ENCODE measurements at places on chromosomes 4 and X.

GRCh38 chr4:83389037-83389720 lies 54.5 kb upstream of the HPSE start:
- DNase-seq: no peak

DNA sequence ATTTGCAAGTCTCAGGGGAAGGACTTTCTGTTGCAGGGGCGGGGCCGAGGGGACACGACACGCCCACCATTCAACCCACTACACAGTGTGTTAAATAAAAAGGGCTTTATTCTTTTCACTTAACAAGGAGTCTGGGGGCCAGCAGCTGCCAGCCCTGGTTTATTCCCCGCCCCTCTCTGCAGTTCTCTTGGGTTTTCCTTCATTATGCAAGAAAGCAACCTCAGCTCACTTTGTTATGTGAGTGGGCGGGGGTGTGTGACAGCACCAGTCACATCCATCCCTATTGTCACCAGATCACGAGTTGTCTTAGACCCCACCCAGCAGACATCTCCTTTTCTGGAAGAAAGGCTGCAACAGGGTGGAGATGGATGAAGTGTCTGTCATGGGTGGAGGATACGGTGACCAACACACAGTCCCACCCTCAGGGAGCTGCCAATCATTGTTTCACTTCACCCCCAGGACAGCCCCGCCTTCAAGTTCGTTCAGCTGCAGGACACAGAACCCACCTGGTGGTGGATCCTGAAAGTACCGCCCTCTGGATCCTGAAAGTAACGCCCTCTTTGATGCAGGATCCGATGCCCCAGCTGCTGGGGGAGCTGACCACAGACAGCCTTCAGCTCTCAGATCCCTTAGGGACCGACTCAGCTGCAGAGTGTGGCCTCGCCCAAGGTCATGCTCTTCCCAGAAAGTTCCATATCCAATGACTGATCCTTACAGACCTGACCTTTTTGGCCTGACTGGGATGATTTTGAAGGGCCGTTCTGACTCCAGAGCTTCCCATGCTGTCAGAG lies 79.6 kb downstream of the SMIM20 start:
- peak; percentile 65 for DNase-seq

DNA sequence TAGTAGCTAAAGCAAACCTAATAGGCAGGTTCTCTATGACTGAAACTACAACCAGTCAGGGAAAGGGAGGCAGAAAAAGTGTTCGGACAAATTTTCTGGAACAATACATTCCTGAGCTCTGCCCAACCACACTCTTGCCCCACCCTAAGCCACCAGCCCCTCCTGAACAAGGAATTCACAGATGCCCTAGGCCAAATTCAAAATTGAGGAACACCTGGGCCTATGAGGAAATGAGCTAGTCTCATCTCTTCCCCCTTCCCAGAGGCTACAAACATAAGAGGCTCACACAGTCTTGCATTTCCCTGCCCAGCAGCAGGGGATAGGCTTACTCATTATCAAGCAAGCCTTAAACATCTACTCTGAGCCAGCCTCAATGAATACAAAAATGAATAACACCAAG lies 284.7 kb downstream of the ZNF674 start:
- no peak for DNase-seq

DNA sequence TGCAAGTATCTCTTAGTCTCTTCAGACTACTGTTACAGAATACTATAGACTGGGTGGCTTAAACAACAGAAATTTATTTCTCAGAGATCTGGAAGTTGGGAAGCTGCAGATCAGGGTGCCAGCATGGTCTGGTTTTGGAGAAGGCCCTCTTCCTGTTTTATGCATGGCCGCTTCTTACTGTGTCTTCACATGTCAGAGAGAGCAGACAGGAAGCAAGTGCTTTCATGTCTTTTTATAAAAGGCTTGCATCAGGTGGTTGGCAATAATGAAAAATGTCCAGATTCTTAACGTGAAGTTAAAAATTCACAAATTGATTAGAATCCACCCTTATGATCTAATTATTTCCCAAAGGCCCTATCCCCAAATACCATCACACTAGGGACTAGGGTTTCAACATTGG lies 284.9 kb downstream of the RPA4 start:
- DNase-seq: no peak

DNA sequence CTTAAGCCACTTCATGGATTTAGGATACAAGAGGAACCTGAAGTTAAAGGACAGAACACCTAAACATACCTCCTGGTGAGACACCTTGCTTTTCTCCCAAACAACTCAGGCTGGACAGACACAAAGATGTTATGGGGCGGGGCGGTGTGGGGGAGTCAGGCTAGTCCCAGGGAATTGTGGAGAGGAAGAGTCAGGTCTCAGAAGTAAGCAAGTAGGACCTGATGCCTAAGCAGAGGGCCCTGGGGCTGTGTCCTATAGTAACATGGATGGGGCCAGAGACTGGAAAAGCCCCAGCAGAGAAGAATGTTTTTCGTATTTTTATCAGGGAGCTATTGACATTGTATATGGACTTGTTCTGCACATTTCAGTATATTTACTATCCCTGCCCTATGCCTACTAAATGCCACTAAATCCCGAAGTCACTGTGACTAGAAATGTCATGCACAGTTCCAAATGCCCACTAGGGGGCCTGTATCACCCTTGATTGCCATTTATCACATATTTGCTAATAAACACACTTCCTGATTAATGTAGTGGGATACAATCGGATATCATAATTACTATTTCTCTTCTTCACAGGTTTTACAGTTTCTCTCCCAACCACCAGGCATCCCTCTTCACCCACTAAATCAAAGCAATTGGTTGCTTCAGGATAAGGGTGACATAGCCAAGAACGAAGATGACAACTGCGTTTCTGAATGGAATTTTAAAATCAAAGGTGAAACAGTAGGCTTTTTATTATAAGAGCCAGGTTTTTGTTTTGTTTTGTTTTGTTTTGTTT lies 23.8 kb upstream of the ARHGAP10 start:
- peak; percentile 45 for DNase-seq

DNA sequence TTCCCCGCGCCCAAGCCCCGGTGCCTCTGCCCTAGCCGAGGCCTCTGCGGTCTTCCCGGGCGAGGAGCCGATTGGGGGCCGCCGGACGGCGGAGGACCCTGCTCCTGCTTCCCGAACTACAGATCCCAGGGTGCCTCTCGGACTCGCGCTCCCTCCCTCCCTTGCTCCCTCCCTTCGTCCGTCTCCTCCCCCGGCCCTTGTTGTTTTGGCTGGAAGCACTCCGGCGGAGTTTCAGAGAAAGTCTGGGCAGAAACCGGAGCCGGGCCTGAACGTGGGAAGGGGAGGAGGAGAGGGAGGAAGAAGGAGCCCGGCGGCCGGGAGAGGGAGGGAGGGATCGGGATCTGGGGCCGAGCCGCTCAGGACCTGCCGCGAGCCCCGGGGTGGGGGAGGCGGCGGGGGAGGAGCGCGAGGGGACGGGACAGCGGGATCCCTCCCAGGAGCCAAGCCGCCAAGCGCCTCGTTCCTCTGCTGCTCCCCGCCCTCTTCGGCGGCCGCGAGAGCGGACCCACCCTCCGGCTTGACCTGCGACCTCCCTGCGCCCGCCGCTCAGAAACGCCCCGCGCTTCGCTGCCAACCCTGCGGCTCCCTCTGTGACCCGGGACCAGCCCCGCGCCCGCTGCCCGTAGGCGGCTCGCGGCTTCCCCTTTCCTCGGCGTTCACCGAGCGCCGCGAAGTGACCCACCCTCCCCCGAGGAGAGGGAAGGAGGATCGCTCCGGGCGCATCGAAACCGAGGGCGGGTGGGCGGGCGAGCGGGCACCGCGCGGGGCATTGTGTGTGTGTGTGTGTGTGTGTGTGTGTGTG lies 496 bp upstream of the GAB1 start:
- peak; percentile 68 for DNase-seq

DNA sequence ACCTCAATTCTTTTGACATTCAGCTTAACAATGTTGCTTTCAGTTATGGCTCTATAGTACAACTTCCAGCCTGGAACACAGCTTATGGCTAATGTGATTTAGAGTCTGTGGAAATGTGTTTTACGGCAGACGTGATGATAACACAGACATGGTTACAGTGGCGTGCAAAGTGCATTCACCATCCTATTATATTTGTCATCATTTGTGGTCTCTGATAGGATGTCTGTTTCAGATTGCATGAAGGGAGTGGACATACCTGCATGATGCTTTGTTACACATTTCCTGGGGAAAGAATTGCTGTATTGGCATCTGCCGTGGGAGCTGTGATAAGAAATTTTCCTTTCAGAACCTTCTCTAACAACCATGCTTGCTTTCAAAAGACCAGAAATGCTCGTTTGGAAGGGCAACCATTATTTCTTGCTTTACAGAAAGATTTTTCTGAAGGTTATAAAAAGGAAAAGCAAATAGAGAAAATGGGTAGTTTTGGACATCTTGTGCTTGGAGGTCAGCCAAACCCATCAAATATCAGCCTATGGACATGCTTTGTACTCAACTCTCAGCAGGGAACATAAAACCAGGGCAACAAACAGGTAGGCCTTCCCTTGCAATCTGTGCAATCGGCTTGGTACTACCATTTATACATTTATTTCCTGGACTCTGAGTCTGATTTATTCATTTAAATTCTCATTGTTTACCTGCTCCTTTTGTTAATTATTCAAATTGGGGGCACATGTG lies 273.9 kb downstream of the TLL1 start:
- DNase-seq: no peak

GRCh38 chr4:134906404-134907023 lies 704.9 kb upstream of the PABPC4L start:
- no peak for DNase-seq

- DNase-seq: no peak
These were observed 16.5 kb upstream of the CYBB start for GRCh38 chrX:37763400-37763799.

DNA sequence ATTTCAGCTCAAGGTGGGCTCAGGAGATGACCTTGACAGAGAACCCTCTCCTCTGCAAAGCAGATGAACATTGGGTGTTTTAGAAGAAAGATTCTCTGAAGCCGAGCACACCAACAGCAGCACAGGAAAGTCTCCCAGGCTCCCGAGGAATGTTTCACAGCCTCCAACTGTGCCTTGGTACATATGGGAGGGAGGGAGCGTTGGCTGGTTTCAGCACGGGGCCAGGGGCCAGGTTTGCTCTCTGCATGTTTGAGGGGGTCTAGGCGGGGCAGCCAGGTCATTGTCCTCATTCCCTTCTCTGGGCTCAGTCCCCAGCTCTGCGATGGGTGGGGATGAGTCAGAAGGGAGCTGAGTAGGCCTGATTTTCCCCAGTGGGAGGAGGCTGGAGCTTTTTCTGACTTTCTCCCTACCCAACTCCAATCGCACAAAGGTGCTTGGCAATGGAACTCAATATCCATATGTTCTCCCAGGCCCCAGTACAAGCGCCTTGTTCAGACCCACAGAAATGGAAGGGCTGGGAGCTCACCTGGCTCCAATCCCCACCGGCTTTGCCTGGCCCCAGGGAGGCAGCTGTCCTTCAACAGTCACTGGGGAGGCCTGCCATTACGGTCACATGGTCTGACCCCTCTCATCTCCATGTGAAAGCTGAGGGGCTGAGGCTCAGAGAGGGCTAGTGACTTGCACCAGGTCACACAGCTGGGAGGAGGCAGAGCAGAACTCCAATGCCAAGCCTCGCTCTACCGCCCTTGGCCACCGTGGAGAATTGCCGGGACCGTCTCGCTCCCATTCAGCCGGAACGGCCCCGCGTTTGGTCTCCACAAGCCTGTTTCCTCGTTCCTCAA lies 108.4 kb upstream of the AFAP1 start:
- no peak for DNase-seq

DNA sequence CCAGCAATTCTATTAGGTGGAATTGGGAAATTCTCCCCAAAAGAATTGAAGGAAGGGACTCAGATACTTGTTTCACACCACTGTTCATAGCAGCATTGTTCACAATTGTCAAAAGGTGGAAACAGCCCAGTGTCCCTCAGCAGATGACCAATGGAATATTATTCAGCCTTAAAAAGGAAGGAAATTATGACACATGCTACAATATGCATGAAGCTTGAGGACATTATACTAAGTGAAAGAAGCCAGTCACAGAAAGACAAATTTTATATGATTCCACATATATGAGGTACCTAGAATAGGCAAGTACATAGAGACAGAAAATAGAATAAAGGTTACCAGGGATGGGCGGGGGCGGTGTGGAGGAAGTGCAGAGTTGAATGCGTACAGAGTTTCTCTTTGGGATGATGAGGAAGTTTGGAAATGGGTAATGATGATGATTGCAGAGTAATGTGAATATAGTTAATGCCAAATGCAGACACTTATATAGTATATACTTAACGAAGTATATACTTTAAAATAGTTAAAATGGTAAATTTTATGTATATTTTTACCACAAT lies 29.6 kb downstream of the DOCK11 start:
- DNase-seq: no peak

- no peak for DNase-seq
These were observed 416.4 kb downstream of the CCSER1 start for GRCh38 chr4:90543419-90544170.

GRCh38 chr4:80090090-80090489 lies 17.1 kb upstream of the ANTXR2 start:
- no peak for DNase-seq

- peak; percentile 41 for DNase-seq
These were observed 126.3 kb downstream of the NEK1 start for GRCh38 chr4:169485791-169486742.

DNA sequence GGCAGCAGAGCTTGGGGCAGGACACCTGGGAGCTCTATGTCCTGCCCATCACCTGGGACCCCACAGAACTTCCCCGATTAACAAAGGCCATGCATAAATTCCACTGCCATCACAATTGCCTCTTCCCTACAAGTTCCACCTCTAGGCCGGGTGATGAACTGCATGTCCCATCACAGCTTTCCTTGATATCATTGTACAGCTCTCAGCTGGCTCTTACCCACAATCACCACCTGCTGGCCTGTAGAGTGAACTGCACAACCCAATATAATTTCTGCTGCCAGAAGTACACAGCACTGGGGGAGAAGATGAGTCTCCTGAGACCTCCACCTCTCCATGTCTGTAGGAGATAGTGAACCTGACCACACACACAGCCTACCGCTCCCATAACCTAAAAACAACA lies 285.0 kb upstream of the AADAT start:
- no peak for DNase-seq
